Left lobe of liver (tissue), 2 donors: ENCODE measurements at places on chromosomes 7 and 10. TPM values are rescaled to one million over a fixed set of nuclear protein-coding genes. Genes with fewer than 3 reads are reported as not detected.

Gene OR2A12
- not detected for total RNA-seq

GRCh38 chr10:30383356-30383755, 34.3 kb upstream of the MTPAP start:
- DNase-seq: no peak

DNA sequence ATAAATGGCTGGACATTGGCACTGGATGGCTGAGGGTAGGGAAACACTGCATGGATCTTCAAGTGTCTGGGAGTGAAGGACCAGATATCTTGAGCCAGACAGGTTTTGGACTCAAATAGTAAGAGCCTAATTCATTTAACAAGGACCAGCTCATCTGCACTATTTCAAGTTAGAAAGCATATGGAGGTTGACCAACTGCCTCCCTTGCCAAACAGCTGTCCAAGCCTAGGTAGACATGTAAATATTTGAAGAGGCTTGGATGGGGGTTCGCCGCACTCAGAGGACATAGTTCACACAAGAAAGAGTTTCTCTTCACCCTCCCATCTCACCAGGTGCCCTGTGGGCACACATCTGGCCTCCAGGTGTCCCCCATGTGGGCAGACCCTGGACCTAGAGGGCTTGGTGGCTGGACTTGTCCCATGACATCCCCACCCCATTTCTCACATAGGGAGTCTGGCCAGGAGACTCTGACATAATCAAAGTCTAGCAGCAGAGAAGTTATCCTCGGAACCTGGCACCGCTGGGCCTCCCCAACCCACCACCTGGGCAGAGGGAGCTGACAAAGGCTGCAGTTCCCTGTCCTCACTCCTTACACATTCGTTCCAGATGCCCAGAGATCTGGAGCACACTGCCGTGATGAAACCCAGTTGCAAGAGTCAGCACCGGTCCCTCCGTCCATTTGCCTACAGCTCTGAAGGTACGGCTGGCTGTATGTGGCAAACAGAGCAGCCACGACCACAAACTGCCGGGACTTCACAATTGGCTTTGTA, 116.9 kb upstream of the GDF10 start:
- DNase-seq: no peak

DNA sequence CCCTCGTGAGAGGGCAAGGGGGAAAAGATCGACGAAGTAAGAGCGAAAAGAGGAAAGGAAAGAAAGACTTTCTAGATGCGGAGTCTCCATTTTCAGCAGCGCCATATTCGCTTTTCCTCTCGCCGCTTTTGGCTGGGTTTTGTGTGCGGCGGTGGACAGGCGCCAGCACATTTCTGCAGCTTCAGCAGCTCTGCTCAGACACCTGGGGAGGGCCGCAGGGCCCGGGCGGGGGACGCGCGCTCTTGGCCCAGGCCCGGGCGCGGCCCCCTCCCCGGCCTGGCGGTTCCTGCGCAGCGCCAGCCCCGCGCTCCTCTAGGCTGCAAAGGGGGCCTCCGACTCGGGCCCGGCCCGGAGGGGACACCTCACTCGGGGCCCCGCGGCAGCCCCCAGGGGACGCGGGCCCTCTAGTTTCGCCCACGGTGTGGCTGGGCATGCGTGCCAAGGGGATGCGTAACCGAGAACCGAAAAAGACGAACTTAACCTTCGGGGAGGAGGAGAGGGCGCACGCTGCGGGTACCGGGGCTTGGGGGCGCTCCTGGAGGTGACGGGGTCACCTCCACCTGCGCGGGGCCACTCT, 34.5 kb upstream of the EBLN1 start:
- peak; percentile 64 for DNase-seq

- DNase-seq: no peak
Observed at GRCh38 chr10:3978174-3978573, 193.2 kb upstream of the KLF6 start.

Gene RET
- 1.1 TPM for total RNA-seq

DNA sequence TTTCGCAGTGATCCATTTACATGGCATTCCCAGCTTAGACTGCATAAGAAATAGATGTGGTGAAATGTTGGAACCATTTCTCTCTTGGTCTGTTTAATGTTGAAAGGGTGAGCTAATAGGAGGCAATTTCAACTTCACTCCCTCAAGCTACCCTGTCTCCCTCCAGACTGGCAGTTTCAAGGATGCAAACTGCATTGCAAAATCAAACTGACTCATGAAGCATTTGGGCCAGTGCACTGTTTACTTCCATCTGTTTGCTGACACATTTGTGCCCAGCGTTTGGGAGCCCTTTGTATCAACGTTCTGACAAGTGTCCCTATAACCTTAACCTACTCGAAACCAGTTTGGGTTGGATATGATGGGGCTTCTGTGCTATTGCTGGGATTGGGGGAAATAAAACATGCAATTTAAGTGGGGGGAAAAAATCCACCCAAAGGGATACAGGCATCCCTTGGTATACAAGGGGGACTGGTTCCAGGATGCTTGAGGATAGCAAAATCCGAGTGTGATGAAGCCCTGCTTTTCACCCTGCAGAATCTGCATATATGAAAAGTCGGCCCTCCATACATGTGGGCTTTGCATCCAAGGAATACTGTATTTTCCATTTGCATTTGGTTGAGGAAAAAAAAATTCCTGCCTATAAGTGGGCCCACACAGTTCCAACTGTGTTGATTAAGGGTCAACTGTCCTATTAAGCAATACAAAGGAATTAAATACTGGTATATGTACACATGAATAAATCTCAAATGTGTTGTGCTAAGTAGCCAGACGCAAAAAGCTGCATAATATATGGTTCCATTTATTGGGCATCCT, 15.6 kb downstream of the RHEB start:
- DNase-seq: peak; percentile 78

Gene PTPRZ1
- 0.13 TPM for total RNA-seq

Gene PAPSS2
- total RNA-seq: 120 TPM

- DNase-seq: no peak
Observed at GRCh38 chr10:118764195-118764594, 9.4 kb upstream of the CACUL1 start.

- DNase-seq: no peak
Observed at GRCh38 chr10:92997620-92998019, 63.0 kb upstream of the CYP26C1 start.

Gene TMEM184A
- total RNA-seq: 44.6 TPM

Gene KCP
- 0.15 TPM for total RNA-seq
